Calu3 (cell line): ENCODE measurements at places on chromosomes 4 and X.

DNA sequence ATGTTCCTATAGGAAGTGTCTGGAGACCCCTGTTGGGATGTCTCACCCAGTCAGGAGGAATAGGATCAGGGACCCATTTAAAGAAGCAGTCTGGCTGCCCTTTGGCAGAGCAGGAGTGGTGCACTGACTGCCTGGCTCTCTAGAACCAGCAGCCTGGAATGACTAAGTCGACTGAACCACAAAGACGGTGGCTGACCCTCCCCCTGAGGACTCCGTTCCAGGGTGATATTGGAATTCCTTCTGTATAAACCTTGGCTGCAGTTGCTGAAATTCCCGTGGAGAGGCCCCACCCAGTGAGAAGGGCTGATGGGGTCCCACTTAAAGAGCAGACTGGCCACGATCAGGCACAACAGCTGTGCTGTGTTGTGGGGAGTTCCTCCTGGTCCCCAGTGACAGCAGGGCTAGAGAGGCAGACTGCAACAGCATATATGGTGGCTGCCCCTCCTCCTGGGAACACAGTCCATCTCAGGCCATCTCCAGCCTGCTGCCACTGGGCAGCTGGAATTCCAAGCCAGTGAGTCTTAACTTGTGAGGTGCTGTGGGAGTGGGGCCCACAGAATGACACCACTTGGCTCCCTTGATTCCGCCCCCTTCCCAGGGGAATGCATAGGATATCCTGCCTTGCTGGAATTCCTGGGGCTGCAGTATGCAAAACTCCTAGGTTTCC lies 41.8 kb upstream of the RLIM start:
- DNase-seq, result no peak

DNA sequence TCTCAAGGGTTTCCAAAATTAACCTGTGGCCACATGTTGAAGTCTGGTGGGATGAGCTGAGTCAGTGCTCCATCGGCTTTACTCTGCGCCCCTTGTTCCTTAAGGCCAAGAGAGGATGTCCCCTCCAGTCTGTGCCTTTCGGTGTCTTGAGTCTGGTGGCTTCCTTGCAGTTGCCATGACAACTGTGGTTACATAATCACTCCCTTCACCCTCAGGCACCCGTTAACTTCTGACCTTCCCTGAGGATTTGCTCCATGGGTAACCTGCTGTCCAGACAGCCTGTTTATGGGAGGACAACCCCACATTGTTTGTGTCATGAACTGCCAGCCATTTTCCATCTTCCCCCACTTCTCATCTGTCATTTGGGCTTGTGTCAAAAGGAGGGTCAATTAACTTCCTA lies 401.1 kb upstream of the LCORL start:
- no peak for DNase-seq

DNA sequence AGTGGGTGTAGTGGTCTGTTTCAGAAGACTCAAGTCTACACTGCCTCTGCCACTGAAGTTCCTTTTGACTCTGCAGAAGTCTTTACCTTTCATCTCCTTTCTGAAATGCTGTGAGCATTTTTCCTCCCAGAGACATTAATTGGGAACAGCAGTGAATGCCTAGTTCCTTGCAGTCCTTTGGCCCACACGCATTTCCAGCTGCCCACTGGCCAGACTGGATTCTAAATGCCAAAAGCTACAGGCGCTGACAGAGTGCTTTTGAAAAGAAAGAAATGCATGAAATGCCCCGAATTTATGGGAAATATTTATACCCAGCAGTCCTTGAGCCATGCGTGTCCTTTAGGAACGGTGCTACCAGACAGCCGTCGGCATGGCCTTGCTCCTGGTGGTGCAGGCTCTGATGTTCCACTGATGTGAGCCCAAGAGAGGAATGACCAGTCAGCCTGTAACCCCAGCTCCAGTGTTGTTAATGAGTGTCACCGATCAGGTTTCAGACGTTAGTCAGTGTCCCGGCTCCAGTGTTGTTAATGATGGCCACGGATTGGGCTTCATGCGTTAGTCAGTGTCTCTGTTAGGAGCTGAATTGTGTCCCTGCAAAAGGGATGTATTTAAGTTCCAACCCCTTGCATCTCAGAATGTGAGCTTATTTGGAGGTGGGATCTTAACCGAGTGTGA lies 132.6 kb downstream of the TBL1X start:
- no peak for DNase-seq

- DNase-seq, result no peak
Measured at GRCh38 chr4:147194114-147194513, 248.4 kb upstream of the TTC29 start.

GRCh38 chrX:32533848-32534247 lies 677.5 kb downstream of the DMD start:
- no peak for DNase-seq

DNA sequence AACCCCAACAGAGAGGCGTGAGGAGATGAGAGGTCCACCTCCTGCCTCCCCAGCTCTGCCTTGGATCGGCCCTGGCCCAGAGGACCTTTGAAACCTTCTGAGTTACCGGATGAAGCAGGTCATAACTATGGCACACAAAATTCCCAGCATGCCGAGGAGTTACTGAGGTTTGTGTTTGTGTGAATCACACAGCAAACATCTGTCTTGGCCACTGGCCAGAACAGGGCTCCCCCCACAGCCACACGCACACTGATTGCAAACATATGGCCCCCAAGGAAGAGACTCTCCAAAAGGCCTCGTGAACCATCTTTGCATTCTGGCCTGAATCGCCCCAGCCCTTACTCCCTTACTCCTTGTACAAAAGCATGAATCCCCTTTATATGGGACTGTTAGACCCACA lies 18.9 kb downstream of the RPS4X start:
- peak; percentile 20 for DNase-seq

DNA sequence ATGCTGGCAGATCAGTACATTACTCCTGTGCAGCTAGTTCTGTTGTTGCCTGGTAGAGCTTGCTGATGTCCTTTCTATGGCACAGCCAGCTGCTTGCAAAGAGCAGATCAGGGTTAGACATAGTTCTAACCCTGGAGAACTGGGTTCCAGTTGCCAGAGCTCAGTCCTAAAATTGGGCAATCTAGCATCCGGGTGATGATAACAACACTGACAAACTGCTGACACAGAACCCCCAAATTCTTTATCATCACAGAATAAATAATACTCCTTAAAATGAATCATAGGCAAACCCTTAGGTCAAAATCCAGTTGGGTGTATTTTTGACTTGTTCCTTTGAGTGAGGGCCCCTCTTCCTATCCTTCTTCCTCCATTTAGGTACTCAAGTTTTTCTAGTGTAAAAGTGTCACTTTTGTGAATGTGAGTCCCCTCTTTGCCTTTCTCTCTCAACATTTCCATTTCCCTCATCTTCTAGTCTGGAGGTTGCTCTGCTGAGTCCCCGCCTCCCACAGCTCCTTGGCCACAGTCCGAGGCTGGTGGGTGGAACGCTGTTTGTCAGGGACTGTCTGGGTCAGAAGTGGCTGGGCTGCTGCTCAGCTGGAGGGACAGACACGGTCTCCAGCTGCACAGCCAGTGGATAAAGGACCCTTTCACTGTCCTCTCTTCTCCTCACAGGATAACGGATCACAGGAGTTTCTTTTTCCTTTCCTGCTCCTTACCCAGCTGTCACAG lies 93.6 kb upstream of the RASGEF1B start:
- peak; percentile 48 for DNase-seq

GRCh38 chr4:54290980-54291379 lies 61.9 kb downstream of the PDGFRA start:
- DNase-seq, result no peak

- DNase-seq, result peak; percentile 41
Measured at GRCh38 chr4:139014371-139015268, 961 bp upstream of the NOCT start.

- DNase-seq, result no peak
Measured at GRCh38 chr4:108377021-108377420, 208.3 kb upstream of the LEF1 start.
